ENCODE measurements at places on chromosomes 5 and 9.
A peak's percentile ranks its signal among the peaks of the same experiment; 100 is the strongest.

DNA sequence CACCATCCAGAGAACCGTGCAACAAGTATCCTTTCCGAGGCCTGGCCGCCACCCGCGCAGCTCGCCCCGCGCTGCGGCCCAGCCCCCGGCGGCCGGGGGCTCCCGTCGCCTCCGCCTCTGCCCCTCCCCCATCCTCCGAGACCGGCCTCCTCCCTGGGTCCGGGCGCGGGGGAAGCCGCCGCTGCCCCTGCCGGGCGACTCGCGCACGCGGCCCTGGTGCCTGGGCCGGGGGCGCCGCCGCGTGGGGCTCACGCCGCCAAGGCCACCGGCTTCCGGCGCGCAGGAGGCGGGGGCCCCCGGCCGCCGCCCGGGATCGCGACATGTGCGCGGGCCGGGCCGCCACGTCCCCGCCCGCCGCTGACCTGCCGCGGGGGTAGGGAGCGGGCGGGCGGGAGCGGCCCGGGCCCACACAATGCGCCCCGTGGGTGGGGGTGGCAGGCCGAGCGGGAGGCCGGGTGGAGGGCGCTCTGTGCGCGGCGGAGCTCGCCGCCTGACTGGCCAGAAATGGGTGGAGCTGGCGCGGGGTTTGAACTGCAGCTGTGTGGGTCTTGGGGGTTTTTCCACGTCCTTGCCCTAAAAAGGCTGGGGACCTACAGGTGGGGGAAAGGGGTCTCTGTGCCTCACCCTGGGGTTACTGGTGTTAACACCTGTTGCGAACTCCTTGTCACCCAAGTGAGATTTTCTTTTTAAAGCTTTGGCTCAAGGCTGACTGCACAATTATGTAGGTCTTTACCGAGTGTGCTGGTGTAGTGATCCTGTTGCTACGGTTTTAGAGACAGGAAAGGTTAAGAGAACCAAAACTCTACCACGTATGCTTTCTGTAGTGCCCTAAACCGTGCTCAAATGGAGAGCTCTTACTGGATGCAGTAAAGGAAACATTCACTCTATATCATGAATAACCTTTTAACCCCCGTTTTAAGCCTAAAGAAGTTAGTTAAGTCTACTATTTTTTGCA lies 32.3 kb downstream of the TNPO1 start:
- DNase-seq: peak; percentile 14

DNA sequence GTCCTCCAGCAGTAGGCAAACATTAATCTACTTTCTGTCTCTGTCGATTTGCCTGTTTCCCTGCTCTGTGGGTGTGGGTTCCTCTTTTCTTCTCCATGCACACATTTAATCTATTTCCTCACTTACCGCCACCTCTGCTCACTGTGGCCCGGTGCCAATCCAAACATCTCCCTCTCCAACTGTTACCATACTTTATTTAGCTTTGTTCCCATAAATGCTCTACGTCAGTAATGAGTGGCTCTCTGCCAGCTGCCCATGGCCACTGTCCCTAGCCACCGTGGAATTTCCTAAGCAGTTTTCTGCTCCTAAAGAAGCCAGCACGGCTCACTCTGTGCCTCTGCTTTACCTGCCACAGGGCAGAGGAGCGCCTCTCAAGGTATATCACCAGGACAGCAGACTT lies 19.5 kb upstream of the GOLPH3 start:
- DNase-seq: peak; percentile 86

DNA sequence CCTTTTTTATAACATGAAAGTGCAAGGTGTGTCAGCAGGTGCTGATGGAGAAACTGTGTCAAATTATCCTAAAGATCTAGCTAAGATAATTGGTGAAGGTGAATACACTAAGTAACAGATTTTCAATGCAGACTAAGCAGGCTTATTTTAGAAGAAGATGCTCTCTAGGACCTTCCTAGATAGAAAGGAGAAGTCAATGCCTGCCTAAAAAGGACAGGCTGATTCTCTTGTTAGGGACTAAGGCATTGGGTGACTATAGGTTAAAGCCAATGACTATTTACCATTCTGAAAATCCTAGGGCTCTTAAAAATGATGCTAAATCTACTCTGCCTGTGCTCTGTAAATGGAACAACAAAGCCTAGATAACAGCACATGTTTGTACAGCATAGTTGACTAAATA lies 1682.4 kb downstream of the MAT2B start:
- no peak for DNase-seq

DNA sequence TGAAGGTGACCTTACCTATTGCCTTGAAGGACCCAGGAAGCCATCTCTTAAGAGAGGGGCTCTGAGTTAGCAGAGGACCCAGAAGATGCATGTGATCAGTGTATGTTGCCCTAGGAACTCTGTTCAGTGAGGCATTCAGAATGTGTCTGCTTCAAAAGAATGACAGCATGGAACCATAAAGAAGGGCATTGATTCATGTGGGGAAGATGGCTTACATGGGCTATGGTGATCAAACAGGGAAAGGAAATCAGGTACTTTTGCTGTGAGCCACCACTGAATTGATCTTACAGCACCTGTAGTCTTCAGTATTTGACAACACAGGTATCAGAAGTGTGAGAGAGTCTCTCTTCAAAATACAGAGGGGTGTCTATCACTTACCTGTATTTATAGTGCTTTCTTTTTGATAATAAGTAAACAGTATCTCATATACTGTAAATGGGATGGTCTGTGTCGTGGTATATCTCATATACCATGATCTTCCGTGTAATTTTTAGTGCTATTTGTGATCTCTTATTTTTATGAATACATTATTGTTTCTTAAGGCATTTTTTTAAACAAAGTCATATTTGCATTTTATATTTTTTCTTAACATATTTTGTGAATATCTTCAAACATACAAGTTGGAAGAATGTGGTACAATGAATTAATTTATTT lies 57.0 kb downstream of the FOCAD start:
- DNase-seq: no peak

GRCh38 chr9:133684121-133684935 lies 48.2 kb downstream of the DBH start:
- no peak for DNase-seq

DNA sequence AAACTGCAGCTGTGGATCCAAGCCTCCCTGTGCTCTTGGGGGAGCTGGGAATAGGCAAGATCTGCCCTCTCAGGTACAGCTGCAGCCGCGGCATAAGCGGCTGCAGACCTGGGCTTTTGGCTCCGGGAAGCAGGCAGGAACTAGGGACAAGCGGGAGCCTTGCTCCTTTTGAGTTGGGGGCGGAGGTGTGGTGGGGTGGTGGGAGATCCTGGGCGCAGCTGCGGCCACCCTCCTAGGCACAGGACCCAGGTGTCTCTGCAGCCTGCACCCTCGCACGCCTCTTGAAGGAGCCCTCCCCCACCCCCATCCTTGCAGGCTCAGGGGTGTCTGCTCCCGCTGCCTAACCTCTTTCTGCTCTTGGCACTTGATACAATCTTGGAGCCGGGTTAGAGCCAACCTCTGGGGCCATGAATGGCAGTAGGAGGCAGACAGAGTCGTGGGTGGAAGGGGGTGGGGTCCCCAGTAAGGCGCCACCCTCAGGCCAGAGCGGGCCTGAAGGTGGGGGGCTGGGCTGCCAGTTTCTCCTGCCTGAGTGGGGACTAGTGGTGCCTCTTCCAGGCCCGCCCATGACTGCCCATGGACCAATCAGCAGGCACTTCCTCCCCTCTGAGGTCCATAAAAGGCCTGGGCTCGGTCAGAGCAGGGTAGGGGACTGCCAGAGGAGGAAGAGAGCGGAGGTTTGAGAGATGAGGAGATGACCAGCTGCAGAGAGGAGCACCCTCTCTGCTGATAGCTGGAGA lies 267.6 kb upstream of the TNC start:
- no peak for DNase-seq

DNA sequence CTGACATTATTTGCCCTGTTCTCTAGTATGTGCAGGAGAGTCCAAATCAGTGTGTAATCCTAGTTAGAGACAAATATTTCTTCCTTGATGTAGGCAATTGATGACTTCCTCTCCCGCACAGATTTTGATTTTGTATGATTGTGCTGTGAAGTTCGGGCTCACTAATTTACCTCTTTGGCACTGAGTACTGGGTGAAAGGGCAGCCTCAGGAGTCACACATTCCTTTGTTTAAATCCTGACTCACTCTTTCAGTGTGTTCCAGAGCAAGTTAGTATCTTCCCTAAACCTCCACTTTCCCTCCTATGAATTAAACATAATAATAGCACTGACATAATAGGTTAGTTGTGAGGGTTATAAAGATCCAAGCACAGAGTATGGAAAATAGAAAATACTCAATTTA lies 269.7 kb downstream of the ISL1 start:
- DNase-seq: no peak

All from brain microvascular endothelial cell (primary cell).